ENCODE measurements at places on chromosomes 7 and 10.

GRCh38 chr10:10007957-10008356, 1009.7 kb upstream of the CELF2 start:
- DNase-seq: peak; percentile 4

- DNase-seq: no peak
Measured at GRCh38 chr10:29688230-29688661, 53.5 kb upstream of the SVIL start.

DNA sequence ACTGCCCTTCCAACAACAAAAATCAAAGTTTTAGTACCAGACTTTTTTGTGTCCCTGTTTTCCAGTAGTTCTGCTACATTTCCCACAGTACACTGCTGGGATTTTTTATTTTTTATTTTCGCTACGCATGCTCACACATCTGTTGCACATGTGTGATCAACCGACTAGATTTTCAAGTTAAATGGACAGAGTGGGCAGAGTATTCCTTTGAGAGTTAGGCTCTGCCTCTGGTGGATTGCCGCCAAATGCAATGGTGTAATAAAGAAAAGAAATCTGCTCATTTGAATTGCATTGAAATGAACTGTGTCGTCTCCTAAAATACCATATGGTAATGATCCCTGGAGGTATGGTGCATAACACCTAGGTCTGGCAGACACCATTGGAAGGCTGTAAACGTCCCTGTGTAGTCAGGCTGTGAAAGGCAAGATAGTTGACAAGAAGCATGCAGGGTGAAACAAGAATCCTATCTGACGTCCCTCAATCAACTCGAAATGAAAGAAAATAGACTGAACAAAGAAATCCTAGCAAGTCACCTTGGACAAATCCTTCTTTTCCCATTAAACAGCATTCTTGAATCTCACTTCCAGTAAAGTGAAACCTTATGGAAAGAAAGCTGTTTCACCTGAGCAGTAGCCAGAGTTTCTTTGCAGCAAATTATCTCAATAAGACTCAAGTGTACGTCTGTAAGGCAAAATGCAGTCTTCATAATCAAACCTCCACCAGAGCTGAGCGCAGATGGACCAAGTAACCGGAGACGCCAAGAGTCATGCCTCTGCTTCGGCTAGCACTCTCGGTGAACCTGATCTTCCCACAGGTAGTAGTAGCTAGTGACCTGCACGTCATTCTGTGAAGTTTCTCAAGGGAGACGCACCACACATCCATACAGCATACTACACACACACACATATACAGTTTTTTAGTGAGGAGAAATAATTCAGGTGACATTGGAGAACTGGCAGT, 357.3 kb downstream of the CRPPA start:
- peak; percentile 39 for DNase-seq

DNA sequence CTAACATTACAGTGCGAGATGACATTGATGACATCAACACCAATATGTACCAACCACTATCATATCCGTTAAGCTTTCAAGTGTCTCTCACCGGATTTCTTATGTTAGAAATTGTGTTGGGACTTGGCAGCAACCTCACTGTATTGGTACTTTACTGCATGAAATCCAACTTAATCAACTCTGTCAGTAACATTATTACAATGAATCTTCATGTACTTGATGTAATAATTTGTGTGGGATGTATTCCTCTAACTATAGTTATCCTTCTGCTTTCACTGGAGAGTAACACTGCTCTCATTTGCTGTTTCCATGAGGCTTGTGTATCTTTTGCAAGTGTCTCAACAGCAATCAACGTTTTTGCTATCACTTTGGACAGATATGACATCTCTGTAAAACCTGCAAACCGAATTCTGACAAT, 4.3 kb downstream of the GPR22 start:
- no peak for DNase-seq

DNA sequence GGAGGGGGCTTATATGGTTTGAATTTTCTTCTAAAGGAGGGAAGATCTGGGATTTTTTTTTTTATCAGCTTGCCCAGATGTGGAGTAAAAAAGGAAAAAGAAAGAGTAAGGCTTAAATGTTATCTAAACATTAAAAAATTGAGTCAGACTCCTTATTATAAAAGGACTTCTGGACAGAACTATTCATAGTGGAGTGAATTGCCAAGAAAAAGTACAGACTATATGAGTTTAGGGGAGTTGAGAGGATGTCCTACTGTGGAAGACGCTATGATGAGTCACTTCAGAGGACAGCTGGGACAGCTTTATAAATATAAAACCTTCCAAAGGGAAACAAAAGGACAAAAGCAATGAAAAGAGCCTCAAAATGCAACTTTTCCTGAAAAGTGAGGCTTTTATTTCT, 73.0 kb downstream of the TFPI2 start:
- peak; percentile 13 for DNase-seq

DNA sequence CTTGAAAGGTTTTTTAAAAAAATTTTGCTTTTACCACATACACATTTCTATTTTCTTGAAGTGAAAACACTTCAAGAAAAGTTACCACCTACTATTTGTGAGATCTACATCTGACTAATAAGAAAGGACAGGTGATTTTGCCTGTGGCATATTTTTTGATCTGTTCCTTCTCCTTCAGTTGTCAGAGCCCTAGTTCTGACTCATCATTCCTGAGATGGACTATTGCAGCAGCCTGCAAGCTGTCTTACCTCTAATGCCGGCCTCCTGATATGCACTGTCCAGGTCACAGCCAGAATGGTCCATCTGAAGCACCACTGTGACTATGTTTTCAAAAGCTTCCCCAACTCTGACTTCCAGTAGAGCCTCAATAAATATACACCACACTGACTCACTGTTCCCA, 28.2 kb upstream of the ANK3 start:
- no peak for DNase-seq

GRCh38 chr10:85612378-85612775, 754.2 kb downstream of the GRID1 start:
- DNase-seq: no peak

- no peak for DNase-seq
Measured at GRCh38 chr7:1302936-1303335, 70.3 kb downstream of the UNCX start.

DNA sequence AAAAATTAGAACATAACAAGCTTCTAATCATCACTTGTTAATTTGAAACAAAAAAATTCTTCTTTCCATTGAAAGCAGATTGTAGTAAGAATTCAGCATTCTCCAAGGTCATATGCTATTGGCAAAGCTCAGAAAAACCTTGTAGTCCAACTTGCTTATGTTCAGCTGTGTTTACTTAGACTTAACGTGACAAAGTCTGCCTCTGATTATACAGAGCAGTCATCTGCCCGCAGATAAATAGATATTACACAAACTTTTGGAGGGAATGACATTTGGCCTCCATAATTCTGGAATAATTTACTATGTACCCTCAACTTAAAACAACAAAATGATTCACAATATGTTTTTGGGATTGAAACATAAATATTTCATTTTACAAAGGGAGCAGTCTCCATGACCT, 45.8 kb downstream of the MKX start:
- no peak for DNase-seq

DNA sequence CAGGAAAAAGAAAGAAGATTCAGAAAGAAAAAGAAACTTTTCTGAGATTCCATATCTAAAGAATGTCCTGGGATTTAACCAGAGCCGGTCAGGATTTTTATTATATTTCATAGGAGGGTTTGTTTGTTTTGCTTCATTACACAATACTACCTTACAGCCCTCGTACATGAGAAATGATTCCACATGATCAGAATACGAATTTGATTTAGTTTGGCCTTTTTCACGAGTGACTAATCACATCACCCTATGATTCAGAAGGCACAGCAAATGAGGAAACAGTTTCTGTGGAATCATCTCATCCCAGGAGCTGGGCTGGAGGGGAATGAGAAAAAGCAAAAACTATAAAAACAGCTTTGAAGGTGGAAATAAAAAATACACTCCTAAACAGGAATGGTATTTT, 54.7 kb upstream of the VWC2 start:
- DNase-seq: no peak

DNA sequence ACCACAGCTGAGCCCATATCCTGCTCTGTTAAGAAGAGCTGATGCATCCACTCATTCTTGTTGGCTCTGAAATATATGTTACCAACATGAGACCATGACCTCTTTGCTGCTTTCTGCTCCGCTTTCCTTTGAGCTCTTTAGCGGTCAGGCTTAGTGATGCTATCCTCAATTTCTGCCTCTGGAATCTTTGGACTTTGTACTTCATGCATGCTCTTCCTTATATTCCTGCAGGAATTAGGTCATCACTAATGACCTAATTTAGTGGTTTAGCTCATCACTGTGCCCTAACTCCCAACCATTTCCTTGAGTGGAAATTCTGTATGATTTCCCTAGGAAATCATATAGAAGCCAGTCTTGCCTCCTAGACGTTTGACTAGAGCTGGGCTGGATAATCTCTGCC, 119.5 kb downstream of the AOAH start:
- no peak for DNase-seq

DNA sequence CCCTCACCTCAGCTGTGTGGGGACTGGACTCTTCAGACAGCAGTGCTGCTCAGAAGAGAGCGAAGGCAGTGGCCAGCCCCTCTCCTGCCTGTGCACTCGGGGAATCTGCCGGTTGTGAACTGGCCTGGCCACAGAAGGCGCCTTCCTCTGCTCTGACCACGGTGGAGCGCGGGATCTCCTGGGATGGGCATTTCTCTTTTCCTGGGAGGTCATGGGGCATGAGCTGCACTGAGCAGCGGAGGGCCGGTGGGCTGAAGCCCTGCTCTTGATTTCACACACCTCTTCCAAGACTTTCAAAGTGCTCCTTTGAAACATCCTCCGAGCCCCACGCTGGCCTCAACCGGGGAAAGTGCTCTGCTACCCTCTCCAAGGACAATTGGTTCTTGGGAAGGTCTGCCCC, 125.6 kb upstream of the FAM20C start:
- no peak for DNase-seq

- no peak for DNase-seq
Measured at GRCh38 chr10:12340371-12340770, 9.0 kb upstream of the CAMK1D start.

- peak; percentile 71 for DNase-seq
Measured at GRCh38 chr7:90178679-90179278, 24.5 kb downstream of the STEAP1 start.

DNA sequence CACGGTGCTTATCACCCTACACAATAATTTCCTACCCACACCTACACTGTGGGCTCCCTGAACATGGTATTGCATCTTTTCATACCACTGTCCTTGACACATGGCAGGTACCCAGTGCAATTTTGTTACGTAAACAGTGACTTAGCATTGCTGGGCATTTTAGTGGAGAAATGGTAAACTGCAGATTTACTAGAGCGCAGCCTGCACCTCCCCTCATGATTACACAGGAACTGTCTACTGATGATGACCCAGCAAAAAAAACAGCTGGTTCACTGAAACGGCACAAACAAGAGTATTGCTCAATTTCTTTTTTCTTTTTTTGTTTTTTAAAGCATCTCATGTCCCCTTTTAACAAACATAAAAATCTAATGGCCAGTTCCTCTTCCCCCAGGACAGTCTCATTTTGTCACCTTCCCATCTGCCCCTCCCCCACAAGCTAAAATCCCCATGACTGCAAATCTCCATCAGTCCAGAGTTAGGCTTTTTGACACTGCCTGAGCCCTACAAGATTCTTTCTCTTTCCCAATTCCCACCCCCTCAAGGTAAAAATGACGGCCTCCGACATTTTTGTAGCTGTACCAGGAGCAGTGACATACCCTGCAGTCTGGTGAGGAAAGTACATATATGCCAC, 2.8 kb downstream of the ZNF746 start:
- DNase-seq: peak; percentile 66

DNA sequence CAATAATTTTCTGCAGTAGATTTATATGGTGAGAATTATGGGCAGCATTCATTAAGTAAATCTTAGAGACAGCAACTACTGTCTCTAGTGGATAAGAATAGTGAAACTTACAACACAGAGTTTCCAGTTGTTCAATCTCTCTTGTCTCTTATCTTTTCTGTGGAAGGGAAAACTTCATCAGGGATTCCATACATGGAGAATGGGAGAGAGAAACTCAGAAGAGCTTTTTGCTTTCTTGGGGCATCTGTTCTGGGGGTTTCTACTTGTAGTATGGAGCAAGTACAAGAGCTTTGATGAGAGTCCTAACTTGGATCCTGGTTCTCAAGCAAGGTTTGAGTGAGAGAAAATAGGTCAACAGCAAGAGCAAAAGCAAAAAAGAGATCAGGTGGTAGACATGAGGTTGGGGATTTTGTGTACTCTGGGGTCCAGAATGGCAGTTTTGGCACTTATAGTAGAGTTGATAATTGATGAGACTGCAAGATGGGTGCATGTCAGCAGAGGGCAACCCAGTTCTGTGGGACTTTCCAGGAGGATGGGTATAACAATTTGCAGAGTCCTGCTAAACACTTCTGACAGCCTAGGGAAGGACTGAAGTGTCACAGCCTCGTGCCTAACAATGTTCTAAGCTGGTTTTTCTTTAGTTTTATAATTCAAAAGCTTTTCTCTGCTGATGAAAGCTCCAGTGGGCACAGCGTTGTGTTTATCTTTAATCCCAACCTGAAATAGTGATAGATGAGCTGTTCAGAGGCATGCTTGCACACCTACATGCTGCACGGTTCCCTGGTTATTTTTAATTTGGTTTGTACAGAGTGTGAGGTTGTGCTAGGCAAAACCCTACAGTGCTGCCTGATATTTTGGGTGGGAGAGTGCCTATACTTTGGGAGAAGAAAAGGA, 32.0 kb upstream of the STRIP2 start:
- DNase-seq: peak; percentile 9

DNA sequence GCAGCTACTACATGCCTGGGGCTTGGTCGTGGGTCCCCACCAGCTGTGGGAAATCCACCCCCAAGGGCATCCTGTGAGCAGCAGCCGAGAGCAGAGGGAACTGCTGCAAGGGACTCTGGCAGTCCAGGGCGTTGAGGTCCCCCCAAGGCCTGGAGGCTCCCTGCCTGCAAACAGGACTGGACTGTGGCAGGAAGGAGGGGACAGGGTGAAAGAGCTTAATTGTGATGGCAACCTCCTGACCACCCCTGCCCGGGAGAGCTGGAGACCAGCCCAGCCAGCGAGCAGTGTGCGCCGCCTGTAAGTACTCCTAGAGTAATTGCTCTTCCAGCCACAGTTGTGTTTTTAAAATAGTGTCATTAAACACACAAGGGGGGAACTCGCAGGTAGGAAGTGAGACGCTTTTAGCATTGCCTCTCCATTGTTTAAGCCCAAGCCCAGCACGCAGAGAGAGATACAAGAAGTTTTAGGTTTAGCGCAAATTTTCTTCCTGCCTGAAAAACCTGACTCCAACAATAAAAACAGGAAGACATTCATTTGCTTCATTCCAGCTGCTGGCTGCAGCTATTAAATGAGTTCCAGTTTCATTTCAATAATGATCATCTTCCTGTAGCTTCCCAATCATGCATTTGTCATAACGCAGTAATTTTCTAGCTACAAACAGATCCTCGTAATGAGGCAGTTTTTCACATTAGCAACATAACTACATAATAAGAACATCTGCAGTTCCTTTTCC, 111.1 kb downstream of the EBF3 start:
- DNase-seq: no peak
